Left hindlimb (tissue), 1 donor: ENCODE measurements at places on chromosomes 7 and 10.

DNA sequence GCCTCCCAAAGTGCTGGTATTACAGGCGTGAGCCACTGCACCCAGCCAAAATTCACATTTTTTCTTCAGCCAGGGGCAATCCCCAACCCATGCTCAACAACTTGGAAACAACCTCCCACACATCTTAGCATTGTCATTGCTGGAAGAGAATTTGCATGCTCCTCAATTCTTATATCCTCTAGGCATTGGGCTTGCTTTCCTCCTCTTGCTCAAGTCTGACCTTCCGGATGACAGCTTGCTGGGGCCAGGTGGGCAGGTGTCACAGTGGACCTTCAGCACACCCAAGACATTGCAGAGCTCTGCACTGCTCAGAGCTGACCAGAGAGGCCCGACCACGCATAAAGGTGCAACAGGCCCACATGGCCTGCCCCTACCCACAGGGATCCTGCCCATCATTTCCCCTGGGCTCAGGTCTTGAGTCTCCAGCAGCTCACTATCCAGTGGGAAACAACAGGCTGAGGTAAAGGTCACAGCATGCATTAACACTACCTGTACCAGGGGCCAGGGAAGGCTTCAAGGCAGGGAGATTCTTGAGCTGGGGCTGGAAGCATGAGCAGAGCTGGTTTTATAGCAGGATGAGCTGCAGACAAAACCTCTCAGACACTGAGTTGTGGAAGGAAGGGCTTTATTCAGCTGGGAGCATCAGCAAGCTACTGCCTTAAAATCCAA lies 6.8 kb upstream of the GPR15LG start:
- DNase-seq = no peak

- DNase-seq = no peak
Observed at GRCh38 chr10:99403674-99404073, 26.8 kb downstream of the GOT1 start.

- no peak for DNase-seq
Observed at GRCh38 chr10:33939892-33940291, 605.4 kb upstream of the NRP1 start.

DNA sequence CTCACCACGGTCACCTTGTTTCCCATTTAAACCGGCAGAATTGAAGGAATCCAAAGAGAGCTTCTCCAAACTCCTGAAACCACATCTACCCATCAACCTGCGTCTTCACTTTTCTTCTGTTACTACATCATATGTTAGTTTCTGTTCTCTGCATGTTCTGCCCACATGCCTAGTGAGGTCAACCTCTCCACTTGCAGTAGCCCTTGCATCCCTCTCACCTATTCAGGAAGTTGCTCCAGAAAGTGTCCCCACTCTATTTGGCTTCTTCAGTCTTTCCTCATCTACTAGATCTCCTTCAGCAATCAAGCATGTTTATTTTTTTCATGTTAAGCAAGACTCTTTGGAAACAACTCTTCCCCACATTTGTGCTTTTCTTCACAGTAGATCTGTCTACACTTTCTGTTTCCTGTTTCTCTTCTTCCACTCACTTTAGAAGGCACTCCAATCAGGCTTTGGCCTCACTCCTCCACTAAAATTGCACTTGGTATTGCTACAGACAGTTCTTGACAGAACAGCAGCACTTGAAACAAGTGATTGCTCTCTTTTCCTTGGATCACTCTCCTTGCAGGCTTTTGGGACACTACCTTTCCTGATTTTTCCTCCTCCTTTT lies 7.5 kb downstream of the SAMD9L start:
- DNase-seq = no peak

DNA sequence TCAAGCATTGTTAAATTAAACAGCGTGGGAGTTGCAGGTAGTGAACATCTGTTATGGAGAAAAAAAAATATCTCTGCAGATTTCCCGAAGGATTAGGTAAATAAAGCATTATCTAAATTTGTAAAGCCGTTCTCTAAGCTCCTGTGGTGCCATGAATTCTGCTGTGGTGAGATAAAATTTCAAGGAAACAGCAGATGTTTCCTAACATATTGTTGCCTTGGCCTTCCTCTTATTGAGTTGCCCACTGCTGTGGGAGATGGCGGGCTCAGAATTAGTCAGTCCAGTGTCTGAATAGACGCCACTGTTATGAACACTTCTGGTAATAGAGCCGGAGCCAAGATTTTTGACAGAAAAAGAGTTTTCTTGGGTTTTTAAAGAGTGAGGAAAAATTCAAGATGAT lies 82.6 kb upstream of the ELMO1 start:
- DNase-seq = no peak

GRCh38 chr7:105643384-105643783 lies 62.1 kb upstream of the EFCAB10 start:
- no peak for DNase-seq

- DNase-seq = no peak
Observed at GRCh38 chr10:71712572-71713134, 6.9 kb downstream of the C10orf105 start.

GRCh38 chr7:88111954-88112471 lies 107.8 kb downstream of the SRI start:
- DNase-seq = no peak

GRCh38 chr7:50481867-50482266 lies 31.7 kb upstream of the FIGNL1 start:
- no peak for DNase-seq

- no peak for DNase-seq
Observed at GRCh38 chr10:62736168-62736546, 68.4 kb upstream of the ADO start.

GRCh38 chr10:112182784-112183328 lies 709 bp downstream of the GPAM start:
- no peak for DNase-seq

- DNase-seq = no peak
Observed at GRCh38 chr7:4845740-4846142, 16.1 kb downstream of the PAPOLB start.

DNA sequence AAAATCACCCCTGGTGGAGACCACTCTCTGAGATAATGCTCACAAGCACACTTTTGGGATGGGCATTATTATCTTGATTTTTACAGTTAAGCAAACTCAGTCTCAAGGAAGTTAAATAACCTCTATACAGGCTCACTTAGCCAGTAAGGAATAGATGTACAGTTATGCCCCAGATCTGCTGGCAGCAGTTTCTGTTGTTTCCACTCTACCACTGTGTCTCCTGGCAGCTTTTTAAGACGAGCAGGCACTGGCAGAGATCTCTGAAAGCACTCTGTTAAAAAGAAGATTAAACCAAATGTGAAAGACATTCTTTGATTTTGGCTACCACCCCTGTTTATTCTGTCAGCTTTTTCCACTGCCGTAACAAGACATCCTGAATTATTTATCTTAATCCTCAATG lies 73.2 kb downstream of the SRI start:
- DNase-seq = no peak

DNA sequence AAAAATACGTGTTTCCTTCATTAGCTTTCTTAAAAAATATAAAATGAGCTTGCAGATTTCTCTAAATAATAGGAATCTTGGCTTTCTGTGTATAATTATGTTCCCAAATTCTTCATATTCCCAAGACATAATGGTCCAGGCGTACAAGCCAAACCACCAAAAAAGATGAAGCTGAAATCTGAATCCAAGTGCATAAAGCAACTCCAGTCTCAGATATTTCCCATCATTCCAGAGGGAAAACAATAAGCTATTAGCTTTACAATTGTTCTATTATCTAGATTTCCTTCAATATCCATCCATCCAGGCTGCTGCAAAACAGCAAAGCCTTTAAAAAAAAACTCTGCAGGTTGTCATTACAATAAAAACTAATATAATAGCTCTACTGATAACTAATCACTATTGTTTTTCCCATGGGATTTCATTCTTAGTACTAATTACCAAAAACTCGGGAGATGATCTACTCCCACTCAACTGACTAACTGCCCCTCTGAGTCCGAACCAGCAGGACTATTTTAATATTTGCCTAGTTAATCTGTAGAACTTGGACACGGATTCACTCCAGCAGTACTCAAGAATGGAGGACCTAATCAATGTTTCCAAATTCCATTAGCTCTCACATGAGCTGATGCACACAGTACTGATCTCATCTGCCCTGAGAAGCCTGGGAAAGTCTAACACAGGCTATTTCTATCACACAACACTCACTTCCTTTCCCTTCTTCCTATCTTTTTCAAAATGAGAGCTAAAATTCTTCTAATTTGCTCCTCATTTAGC lies 108.9 kb upstream of the ASAH2 start:
- no peak for DNase-seq

DNA sequence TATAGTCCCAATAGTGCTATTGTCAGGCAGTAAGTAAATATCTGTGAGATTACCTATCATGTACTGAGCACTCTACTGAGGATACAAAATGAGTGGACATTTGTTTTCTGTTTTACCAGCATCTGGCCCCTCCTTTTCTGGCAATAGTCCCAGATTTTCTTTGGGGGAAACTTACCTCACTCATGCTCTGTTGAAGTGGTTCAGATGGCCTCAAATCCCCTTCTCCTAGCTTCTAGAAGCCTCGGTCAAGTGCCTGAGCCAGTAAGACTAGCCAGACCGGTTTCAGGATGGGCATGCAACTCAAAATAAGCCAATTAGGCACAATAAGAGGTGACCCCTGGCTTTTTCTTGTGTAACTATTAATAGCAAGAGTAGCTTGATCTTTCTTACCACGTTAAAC lies 19.7 kb downstream of the TRDMT1 start:
- DNase-seq = no peak

GRCh38 chr10:13399236-13399635 lies 51.1 kb upstream of the SEPHS1 start:
- DNase-seq = no peak

DNA sequence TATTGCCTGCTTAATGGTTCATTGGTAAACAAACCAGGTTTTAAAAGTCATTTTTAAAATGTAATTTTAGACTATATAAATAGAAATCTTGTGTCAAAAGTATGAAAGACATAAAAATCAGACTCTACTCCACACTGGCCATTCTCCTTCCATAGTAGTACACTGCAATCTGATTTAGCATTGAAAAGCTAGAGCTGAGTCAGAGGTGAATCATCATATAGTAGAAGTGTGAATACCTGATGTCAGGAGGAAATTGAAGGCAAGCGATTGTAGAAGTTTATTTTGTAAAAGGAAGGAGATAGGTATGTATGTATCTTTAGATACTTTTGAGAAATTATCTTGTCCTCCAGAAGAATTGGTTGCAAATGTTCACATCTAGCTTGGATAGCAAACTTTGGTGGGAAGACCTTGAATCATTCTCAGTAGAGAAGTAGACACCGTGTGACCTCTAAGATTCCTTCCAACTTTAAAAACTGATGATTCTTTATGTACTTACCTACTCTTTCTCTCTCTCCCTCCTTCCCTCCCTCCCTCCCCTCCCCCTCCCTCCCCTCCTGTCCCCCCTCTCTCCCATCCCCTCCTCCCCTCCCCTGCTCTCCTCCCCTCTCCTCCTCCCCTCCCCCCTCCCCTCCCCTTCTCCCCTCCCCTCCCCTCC lies 88.1 kb downstream of the BTAF1 start:
- DNase-seq = no peak

- no peak for DNase-seq
Observed at GRCh38 chr7:98922392-98923187, 44.3 kb downstream of the TRRAP start.

DNA sequence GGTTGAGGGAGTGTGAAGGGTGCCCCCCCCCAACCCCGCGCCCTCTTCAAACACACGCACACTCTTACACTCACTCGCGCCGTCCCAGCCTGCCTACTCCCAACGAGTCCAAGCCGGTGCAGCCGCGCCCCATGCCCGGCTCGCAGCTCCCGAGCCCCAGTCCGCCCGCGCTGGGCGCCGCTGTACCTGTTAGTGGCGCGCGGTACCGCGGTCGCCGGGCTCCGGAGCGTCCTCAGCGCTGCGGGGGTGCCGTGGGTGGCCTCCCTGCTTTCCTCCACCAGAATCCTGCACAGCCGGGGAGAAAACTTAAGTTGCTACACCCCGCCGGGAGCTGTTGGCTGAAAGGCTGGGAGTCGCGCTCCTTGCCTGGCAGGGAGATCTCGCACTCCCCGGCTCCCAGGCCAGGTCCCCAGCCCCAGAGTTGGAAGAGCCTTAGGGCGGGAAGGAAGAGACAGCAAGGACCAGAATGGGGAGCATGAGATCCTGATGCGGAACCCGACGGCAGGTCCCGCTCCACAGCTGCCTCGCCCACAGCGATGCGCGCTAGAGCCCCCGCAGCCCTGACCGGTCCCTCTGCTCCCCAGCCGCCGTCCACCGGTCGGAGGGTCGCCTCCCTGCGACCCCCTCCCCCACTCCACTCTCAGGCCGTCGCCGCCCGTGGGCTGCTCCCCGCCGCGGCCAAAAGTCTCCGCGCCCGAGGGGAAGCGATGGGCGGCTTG lies 863 bp downstream of the ST8SIA6 start:
- DNase-seq = peak; percentile 39

DNA sequence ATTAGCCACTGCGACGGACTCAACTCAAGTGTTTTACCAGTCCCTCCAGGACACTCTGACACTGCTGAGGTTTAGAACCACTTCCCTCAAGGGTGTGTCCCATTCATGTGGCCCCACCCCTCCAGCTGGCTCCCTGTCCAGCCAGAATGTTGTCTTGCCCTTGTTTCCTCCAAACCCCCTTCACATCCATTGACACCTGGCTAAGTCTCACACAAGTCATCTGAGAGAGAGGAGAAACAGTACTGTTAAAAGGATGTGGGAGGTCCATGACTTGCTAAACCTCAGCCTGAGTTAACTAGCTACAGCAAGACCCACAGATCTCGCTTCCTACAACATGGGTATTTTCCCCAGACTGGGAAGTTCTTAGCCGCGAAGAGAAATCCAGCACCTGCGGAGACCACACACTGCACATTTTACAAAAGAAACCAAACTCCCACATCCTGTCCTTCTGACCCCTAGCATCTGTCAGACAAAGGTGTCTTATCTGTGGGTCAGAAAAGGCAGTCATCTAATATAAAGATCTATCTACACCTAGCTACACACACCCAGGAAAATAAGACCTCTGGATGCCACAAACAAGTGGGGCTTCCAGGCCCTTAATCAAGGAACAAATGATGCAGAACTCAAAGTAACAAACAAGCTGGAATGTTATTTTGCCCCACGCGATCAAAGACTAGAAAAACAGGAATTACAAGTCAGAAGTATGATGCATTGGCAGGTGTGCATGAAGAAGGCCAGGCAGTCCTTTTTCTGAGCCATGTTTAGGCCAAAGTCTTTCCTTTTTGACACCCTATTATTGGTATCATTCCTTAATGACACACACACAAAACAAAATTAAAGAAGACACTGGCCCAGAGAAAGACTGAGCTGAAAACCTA lies 13.9 kb downstream of the OSBPL3 start:
- no peak for DNase-seq

DNA sequence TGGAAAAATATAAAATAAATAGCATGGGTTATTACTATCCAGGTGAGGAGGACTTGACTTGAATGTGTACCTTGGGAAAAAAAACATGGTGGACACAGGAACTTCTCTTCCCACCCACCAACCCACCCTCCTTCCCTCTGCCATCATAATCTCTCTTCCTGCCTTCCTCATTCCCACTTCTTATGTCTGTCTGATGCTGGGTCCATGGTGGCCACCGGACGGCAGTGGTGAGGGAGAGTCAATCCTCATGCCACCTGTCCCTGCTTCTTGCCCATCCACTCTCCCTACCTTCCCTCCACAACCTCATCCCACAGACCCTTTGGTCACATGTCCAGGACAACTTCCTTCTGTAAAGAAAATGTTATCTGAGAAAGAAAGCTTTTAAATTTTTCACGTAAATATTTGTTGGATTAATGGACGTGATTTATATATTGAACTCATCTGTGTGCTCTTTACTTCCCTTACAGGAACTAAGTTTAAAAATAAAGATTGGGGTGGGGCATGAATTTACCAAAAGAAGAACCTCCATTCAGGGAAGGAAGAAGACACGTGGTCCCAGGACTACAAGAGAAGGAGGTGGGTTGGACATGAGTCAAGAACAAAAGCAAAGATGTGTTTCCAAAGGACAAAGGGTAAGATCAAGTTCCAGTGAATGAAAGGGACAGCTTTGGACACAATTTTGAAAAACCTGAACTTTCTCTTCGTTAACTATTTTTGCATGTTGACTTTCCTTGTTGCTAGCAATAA lies 104.5 kb downstream of the PIP4K2A start:
- no peak for DNase-seq
